HCT116 (cell line): ENCODE measurements at places on chromosomes 4 and X. TPM values are rescaled to one million over a fixed set of nuclear protein-coding genes. Genes with fewer than 3 reads are reported as not detected.

GRCh38 chrX:49273181-49273727 lies 3.7 kb downstream of the PPP1R3F start:
- no peaks in the 10 kb centered on the region for H3K27me3 ChIP-seq
- H3K4me1 ChIP-seq: peaks cover 21% of the 10 kb centered on the region
- no peaks in the 10 kb centered on the region for H3K36me3 ChIP-seq
- DNase-seq: no peak

GRCh38 chrX:85573801-85574200 lies 194.3 kb upstream of the POF1B start:
- no peaks in the 10 kb centered on the region for H3K36me3 ChIP-seq
- no peaks in the 10 kb centered on the region for H3K27me3 ChIP-seq
- H3K4me1 ChIP-seq: no peaks in the 10 kb centered on the region
- H3K27ac ChIP-seq: no peak overlapping the region

- H3K4me1 ChIP-seq: peaks cover 11% of the 10 kb centered on the region
- no peaks in the 10 kb centered on the region for H3K27me3 ChIP-seq
- no peak overlapping the region for H3K4me3 ChIP-seq
- H3K27ac ChIP-seq: no peak overlapping the region
- no peak for DNase-seq
Observed at GRCh38 chr4:133866328-133866699, 335.3 kb downstream of the PABPC4L start.

GRCh38 chr4:97153042-97153441 lies 990.2 kb downstream of the STPG2 start:
- no peak overlapping the region for H3K27ac ChIP-seq

The AFP gene
- 1.6 TPM for total RNA-seq

- H3K27me3 ChIP-seq: no peaks in the 10 kb centered on the region
- no peak overlapping the region for H3K27ac ChIP-seq
- H3K4me1 ChIP-seq: no peaks in the 10 kb centered on the region
- DNase-seq: no peak
- H3K4me3 ChIP-seq: no peak overlapping the region
Observed at GRCh38 chr4:14719053-14719452, 283.2 kb upstream of the CPEB2 start.

GRCh38 chrX:47573341-47574075 lies 8.7 kb upstream of the TIMP1 start:
- H3K27me3 ChIP-seq: no peaks in the 10 kb centered on the region
- H3K36me3 ChIP-seq: no peaks in the 10 kb centered on the region
- H3K4me1 ChIP-seq: peaks cover 3% of the 10 kb centered on the region; the same call in 1 of the 2 replicates

The GATB gene
- 29.3 TPM for total RNA-seq

DNA sequence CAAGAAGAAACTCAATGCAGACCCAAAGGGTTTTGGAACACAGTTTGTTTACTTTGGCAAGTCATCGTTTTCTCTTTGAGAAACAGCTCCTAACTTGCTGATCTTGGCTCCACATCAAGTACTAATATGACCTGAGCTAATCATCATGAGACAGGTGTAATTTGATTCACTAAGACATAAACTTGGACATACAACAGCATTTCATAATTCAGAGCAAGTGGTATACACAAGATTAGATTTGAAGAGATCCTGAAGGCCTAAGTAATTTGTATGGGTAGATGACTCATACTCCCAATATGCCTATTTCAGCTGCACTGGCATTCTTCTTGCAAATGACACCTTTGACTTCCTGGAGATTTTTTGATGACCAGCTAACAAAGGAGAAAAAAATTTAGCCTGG lies 1521.7 kb downstream of the RPA4 start:
- no peaks in the 10 kb centered on the region for H3K4me1 ChIP-seq
- no peak overlapping the region for H3K4me3 ChIP-seq
- no peak for DNase-seq
- H3K36me3 ChIP-seq: no peaks in the 10 kb centered on the region
- H3K27ac ChIP-seq: no peak overlapping the region
- H3K27me3 ChIP-seq: no peaks in the 10 kb centered on the region

The GSX2 gene
- not detected for total RNA-seq

The HSFX4 gene
- not detected for total RNA-seq

- no peak for DNase-seq
- H3K4me1 ChIP-seq: no peaks in the 10 kb centered on the region
- no peaks in the 10 kb centered on the region for H3K36me3 ChIP-seq
Observed at GRCh38 chr4:110989125-110989524, 366.2 kb upstream of the PITX2 start.

GRCh38 chrX:73850124-73851013 lies 287.4 kb downstream of the CHIC1 start:
- H3K4me1 ChIP-seq: no peaks in the 10 kb centered on the region
- H3K27me3 ChIP-seq: no peaks in the 10 kb centered on the region
- DNase-seq: peak; percentile 7
- no peak overlapping the region for H3K27ac ChIP-seq
- no peaks in the 10 kb centered on the region for H3K36me3 ChIP-seq
